ENCODE measurements at places on chromosomes 4 and X.
A peak's percentile ranks its signal among the peaks of the same experiment; 100 is the strongest.

GRCh38 chr4:122533841-122534240, 77.3 kb upstream of the IL2 start:
- DNase-seq, result no peak

DNA sequence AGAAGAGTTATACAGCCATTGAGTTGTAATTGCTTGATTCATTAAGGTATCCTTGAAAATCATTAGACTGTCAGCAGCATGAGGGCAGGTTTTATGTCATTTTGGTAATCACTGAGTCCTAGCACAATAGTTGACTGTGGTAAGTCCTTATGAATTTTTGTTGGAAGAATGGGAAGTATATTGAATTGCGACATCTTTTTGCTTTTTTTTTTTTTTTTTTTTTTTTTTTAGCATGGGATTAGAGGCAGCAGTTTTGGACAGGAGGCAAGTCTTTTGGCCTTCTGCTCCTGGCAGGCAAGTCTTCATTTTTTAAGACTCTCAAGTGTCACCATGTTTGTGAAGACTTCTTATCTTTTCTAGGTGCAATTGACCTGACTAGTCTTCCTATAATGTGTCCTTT, 29.7 kb downstream of the PRRG1 start:
- DNase-seq, result no peak

- DNase-seq, result no peak
Measured at GRCh38 chr4:151721466-151721865, 39.3 kb downstream of the GATB start.

- no peak for DNase-seq
Measured at GRCh38 chrX:39982948-39983347, 114.8 kb downstream of the BCOR start.

GRCh38 chr4:1410491-1411325, 4.5 kb upstream of the NKX1-1 start:
- DNase-seq, result peak; percentile 63

GRCh38 chr4:124334119-124334518, 378.4 kb downstream of the ANKRD50 start:
- DNase-seq, result no peak

DNA sequence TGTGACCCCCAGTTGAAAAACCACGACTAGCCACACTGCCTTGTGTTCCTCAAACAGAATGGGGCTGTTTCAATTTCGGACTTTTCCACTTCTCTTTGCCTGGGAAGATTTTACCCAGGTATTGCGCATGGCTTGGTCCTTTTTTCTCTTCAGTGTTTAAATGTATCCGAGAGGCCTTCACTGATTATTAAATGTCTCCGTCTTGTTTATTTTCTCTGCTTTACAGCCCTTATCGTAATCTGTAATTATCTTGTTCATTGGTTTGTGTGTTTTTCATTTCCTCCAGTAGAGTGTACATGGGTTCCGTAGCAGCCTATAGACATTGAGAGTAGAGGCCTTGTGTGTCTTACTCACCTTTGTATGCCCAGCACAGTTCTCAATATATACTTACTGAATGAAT, 2.4 kb downstream of the MOSPD2 start:
- no peak for DNase-seq

- no peak for DNase-seq
Measured at GRCh38 chrX:138930583-138930945, 219.0 kb upstream of the FGF13 start.

DNA sequence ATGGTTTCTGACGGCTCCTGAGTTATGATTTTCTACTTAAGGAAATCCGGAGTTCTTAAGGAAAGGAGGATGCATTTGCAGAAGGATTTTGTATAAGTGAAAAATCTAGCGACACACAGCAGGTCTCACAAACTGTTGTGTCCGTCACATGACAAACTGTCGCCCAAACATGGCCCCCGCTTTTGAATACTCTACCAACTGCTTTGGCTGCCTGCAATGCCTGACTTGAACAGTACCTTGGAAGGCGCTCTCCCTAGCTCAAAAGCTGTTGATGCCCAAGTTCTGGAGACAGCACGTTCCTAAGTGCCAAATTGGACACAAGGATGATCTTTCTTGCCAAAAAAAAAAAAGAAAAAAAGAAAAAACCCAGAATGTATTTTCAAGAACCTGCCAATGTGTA, 103.2 kb downstream of the ENPP6 start:
- no peak for DNase-seq

DNA sequence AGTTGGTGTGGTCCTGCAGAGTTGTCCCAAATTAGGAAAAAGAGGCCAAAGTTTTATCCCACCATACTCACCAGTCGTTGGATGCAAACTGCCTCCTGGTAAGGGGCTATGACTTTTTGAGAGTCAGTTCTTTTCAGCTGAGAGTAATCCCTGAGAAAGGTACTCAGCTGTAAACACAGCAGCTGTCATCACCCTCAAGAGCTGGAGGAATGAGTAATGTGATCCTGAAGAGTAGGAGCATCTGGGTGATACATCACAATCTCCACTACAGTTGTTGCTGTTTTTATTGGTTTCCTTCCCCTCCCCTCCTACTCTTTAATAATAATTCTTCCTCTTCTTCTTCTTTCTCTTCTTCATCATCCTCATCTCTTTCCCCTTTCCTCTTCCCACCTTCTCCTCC, 5.7 kb downstream of the MAGEE1 start:
- DNase-seq, result no peak

- DNase-seq, result no peak
Measured at GRCh38 chrX:24920769-24921168, 95.0 kb downstream of the ARX start.

- DNase-seq, result no peak
Measured at GRCh38 chr4:20428436-20429160, 176.9 kb downstream of the SLIT2 start.

DNA sequence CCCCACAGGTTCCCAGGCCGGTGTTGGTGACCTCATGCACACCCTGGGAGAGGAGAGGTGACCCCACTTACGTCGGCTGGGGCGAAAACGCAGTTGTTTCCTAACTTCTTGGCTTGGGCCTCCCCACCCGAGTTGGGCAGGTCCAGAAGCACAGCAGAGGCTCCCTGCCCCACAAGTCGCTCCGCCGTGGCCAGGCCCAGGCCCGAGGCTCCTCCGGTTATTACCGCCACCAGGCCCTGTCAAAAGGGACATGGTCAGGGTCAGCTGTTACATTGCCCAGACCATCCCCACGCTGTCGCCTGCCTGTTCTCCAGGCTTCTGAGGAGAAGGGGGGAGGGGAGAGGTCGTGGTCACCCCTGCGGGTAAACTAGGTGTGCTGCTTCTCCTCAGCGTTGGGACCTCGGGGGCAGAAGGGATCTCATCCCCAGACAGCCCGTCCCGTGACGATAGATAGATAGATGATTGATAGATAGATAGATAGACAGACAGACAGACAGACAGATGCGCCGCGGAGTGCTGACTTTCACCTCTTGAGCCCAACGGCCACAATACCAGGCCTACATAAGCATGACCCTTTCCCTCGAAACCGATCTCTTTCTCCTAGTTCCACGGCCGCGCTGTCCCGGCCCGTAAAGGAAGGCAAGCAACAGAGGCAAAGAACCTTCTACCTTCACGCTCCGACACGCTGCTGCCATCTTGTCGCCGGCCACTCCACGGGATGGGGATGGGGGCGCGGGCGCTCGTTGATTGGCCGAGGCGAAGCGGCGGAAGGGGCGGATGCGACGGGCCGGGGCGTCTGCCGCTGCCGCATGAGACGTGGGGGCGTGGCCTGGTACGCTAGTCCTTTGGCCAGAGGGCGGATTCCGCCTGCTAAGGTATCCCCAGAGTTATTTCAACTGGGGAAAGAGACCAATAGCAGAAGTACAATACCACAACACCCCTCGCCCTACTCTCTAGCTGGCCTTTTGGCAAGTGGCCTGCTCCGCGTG, at the start of gene HSD17B10:
TSS of gene HSD17B10 (minus strand) at position 720 of the 989 bp plus-strand sequence. CDS start at position 695, 25 bp downstream.
- DNase-seq, result peak; percentile 92

- no peak for DNase-seq
Measured at GRCh38 chrX:38768079-38768478, 33.2 kb upstream of the MID1IP1 start.

- DNase-seq, result no peak
Measured at GRCh38 chr4:64870558-64870957, 461.3 kb upstream of the TECRL start.

GRCh38 chr4:62474802-62475201, 1274.7 kb downstream of the ADGRL3 start:
- DNase-seq, result no peak

GRCh38 chr4:34767407-34767806, 1476.9 kb downstream of the ARAP2 start:
- DNase-seq, result no peak

GRCh38 chr4:168598191-168598590, 101.3 kb downstream of the PALLD start:
- no peak for DNase-seq

GRCh38 chr4:118942465-118942864, 53.8 kb downstream of the SYNPO2 start:
- no peak for DNase-seq

DNA sequence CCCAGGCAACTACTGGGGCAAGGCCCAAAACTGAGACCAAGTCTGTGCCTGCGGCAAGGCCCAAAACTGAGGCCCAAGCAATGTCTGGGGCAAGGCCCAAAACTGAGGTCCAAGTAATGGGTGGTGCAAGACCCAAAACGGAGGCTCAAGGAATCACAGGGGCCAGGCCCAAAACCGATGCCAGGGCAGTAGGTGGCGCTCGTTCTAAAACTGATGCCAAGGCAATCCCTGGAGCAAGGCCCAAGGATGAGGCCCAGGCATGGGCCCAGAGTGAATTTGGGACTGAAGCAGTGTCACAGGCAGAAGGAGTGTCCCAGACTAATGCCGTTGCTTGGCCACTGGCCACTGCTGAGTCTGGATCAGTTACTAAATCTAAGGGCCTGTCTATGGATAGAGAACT, 2.7 kb downstream of the GPRASP2 start:
- no peak for DNase-seq

GRCh38 chr4:94240384-94240783, 32.7 kb downstream of the SMARCAD1 start:
- DNase-seq, result no peak

DNA sequence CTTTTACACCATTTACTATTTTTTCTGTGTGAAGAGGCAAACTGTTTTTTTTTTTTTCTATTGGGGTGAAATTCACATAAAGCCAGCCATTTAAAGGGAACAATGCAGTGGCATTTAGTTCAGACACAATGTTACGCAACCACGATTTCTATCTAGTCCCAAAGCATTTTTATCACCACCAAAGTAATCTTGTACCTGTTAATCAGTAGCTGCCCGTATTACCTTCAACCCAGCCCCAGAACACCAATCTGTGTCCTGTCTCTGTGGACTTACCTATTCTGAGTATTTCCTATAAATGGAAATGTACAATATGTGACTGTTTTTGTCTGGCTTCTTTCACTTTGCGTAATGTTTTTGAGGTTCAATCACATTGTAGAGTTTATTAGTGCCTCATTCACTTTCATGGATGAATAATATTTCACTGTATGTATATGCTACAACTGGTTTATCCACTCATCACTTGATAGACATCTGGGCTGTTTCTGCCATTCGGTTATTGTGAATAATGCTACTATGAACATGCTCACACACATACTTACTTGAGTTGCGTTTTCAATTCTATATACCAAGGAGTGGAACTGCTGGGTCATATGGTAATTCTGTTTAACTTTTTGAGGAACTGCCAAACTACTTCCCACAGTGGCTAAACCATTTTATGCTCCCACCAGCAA, 116.2 kb downstream of the CDS1 start:
- no peak for DNase-seq
